AG10803 (cell line): ENCODE measurements at places on chromosomes 12 and 14.

- no peak for DNase-seq
These were observed 152.6 kb upstream of the SYT1 start for GRCh38 chr12:78711954-78712353.

- no peak for DNase-seq
These were observed 10.6 kb downstream of the MCRS1 start for GRCh38 chr12:49557187-49557916.

- DNase-seq: no peak
These were observed 8.6 kb downstream of the SPTLC2 start for GRCh38 chr14:77607741-77608302.

- no peak for DNase-seq
These were observed 122.8 kb upstream of the RTL1 start for GRCh38 chr14:101026341-101026740.

GRCh38 chr12:101992091-101992490, 69.7 kb downstream of the WASHC3 start:
- DNase-seq: peak; percentile 23

- no peak for DNase-seq
These were observed 228.2 kb downstream of the DPY19L2 start for GRCh38 chr12:63440048-63440447.

GRCh38 chr12:113500782-113501311, 29.2 kb upstream of the LHX5 start:
- no peak for DNase-seq
